Renal pelvis (tissue), 12 donors: ENCODE measurements at places on chromosomes 7 and 10. TPM values are rescaled to one million over a fixed set of nuclear protein-coding genes. Genes with fewer than 3 reads are reported as not detected.

Gene TMEM213
- polyA plus RNA-seq: 45.9 TPM

Gene CACNA2D1
- 30.7 TPM for polyA plus RNA-seq

Gene CFAP43
- 29.6 TPM for polyA plus RNA-seq

Gene PRLHR
- not detected for polyA plus RNA-seq
